GM19239 (cell line): ENCODE measurements at places on chromosomes 13 and 19.

DNA sequence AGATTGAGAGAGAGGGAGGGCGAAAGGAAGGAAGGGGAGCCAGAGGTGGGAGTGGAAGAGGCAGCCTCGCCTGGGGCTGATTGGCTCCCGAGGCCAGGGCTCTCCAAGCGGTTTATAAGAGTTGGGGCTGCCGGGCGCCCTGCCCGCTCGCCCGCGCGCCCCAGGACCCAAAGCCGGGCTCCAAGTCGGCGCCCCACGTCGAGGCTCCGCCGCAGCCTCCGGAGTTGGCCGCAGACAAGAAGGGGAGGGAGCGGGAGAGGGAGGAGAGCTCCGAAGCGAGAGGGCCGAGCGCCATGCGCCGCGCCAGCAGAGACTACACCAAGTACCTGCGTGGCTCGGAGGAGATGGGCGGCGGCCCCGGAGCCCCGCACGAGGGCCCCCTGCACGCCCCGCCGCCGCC is at the start of gene TNFSF11:
Gene TNFSF11 (plus strand): TSS at position 142 of the 400 bp plus-strand sequence. CDS start 152 bp downstream, at position 294.
- DNase-seq = no peak

DNA sequence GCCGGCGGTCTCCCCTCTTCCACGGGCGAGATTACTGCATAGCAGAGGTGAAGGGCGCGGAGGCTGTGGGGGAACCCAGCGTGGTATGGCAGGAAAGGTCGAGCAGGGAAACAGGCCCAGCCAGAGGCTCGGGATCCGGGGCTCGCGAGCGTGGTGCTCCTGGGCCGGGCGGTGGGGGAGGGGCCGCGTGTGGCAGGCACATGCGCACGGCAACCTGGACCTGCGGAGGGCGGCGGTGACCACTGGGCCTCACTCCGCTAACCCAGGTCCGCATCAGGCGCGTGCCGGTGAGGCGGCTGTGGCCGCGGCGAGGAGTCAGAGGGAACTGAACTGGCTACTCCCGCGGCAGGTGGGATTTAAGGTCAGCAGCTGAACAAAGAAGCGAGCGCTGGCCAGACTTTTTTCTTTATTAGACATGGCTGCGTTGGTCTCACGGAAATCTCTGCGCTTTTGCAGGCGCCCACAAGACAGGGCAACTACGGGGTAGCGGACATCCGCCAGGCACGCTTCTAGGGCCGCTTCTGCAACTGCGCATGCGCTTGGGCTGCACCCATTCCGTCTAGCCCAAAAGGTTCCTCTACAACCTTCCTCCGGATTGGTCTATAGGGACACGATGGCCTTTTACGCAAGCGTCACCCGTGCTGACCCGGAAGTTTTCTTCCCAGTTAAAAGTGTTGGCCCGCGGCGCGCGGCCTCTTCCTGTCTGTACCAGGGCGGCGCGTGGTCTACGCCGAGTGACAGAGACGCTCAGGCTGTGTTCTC is at the start of gene RPS5:
Gene RPS5 (plus strand): TSS at position 694 of the 762 bp plus-strand sequence. CDS start 869 bp downstream, outside the sequence.
- peak; percentile 99 for DNase-seq

DNA sequence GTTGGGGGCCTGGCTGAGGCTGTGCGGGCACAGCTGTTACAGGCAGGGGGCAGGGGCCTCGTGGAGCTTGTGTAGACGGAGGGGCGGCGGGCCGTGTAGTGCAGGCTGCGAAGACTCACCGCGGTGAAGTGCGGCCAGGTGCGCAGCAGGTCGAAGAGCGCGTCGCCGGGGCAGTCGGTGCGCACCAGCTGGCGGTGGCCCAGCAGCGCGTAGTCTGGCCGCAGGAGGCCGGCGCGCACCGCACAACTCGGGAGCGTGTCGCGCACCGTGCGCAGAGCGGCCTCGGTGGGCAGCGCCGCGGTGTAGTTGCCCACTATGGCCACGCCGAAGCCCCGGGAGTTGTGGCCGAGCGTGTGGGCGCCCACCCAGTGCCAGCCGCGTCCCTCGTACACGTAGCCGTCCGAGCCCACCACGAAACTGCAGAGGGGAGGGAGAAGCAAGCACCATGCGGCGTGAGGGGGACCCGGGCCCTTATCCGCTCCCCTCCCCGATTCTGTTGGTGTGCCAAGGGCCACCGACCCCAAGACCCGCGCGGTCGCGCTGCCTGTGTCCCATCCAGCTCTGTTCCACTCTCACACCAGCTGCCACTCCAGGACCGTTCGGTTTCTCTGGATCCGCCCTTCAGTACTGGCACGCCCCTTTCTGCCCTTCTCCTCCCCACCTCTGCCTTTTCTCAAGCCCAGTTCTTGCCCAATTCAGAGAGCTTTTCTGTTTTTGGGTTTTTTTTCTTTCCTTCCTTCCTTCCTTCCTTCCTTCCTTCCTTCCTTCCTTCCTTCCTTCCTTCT is 5.4 kb upstream of the RASAL3 start:
- DNase-seq = no peak

DNA sequence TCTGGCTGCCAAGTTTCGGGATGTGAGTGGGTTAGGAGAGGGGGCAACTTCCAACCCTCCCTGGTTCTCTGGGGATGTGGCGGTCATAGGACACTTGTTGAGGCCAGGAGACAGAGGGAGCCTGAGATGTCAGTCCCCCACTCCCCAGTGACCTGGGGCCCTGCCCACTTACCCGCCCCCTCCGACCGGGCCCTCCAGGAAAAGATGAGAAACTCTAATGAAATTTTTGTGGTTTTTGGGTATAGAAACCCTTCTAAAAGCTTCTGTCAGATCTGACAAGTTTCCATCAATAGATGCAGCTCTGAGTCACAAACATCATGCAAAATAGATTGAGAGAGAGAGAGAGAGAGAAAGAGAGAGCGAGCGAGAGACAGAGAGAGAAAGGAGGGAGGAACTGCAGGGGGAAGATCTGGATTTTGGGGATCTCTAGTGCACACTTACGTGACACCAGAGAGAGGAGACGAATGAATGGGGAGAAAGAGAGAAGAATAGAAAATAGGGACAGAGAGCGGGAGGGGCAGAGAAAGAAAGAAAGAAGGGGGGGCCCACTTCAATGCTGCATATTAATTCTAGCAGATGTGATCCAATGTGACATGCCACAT is 94.0 kb downstream of the PTPRS start:
- no peak for DNase-seq

DNA sequence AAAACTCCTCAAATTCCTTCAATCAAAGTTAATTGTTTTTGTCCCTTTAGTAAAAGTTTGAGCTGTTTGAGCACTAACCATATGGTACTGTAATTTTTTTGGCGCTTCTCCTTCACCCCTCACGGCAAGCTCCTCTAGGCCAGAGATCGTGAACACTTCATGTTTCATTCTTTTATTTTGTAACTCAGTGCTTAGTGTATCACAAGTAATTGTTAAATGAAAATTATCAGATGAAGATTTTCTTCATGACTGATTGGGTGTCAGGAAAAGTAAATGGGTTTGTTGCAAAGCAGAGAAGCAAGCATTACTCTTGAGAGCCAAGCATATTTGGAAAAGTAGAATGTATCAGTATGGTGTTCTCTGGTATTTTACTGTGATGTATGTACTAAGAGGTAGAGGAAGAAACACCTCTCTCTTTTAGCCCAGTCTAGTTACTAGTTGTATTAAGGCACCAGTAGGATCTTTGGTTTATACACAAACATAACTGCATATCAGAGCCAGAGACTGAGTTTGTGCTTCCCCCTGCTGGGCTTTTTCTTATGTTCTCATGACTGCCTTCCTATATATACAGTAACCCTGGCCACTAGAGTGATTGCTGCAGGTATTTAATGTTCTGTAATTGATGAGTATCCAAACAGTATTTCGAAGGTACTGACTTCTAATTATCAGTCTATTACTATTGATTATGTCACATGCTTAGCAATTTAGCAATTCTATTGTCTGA is 202.3 kb upstream of the KLHL1 start:
- no peak for DNase-seq
